Liver (tissue), 10 donors: ENCODE measurements at places on chromosomes 5 and 9. TPM values are rescaled to one million over a fixed set of nuclear protein-coding genes. Genes with fewer than 3 reads are reported as not detected.

TLX3 gene
- total RNA-seq = not detected

WNT8A gene
- total RNA-seq = not detected

DNA sequence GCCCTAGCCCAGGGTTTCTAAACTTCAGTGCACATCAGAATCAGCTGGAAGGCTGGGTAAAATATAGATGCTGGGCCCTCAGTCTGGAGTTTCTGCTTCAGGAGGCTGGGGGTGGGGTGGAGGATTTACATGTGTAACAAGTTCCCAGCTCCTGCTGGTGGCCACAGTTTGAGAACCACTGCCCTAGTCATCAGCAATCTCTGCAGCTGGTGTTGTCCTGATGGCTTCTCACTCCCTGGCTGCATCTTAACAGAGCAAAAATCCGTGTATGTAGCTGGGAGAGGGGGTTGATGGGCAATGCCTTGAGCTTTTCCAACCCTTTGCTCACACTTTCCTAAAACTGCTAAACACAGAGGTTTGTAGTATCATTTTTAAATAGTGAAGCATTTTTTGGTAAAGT, 186.0 kb upstream of the KLF9 start:
- no peak for DNase-seq

DNA sequence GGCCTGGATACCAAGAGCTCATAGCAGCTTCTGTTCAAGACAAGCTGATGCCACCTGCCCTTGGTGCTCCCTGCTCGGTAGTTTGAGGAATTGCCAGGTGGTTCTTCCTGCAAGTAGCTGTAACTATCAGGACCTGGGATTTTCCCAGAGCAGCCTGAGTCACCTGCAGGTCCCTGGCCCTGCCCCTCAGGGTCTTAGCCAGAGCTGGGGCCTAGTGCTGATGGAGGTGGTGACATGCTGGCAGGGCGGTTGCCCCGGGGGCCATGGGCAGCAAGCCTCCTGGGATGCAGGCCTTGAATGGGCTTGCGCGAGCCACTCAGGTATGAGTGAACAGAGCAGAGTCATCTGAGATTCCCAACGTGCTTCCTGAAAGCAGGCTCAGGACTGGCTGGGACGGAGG, 262.3 kb downstream of the HSPA4 start:
- no peak for DNase-seq

DNA sequence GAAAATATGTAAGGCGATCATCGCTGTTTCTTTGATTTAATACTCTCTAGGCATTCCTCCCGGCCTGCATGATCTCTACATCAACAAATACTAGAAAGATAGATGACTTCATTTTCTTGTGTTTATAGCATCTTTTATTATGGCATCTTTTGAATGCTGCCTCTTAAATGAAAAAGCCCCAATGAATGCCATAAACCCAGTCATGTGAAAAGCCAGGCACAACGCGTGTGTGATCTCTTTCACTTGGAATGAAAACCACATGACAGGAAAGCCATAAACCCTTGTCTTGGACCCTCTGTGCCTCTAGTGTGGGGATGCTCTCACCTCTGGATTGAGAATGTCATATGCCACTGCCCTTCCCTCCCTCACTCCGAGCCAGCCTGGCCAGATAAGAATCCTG, 476.2 kb downstream of the SEMA5A start:
- no peak for DNase-seq

DNA sequence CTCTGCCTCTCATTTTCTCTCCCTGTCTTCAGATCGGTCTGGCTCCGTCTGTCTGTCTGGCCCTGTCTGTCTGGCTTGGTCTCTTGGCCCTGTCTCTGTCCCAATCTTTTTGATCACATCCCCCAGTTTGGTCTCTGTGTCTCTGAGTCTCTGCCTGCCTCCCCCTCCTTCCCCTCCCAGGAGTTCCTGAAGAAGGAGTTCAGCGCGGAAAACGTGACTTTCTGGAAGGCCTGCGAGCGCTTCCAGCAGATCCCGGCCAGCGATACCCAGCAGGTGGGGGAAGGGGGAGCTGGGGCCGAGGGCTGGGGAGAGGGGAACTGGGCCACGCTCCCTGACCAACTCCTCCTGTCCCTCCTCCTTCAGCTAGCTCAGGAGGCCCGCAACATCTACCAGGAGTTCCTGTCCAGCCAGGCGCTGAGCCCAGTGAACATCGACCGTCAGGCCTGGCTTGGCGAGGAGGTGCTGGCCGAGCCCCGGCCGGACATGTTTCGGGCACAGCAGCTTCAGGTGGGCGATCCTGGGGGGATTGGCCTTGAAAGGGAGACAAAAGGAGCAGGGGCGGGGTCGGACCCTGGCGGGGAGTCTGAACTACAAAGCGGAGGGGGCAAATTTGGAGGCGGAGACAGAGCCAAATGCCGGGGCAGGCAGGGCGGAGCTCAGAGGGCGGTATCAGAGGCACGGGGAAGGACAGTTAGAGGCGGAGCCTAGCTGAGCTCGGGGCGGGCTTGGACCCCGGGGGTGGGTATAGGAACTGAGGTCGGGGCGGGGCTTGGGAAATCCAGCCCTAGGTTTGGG, 9.0 kb downstream of the RGS14 start:
- DNase-seq = peak; percentile 79

DNA sequence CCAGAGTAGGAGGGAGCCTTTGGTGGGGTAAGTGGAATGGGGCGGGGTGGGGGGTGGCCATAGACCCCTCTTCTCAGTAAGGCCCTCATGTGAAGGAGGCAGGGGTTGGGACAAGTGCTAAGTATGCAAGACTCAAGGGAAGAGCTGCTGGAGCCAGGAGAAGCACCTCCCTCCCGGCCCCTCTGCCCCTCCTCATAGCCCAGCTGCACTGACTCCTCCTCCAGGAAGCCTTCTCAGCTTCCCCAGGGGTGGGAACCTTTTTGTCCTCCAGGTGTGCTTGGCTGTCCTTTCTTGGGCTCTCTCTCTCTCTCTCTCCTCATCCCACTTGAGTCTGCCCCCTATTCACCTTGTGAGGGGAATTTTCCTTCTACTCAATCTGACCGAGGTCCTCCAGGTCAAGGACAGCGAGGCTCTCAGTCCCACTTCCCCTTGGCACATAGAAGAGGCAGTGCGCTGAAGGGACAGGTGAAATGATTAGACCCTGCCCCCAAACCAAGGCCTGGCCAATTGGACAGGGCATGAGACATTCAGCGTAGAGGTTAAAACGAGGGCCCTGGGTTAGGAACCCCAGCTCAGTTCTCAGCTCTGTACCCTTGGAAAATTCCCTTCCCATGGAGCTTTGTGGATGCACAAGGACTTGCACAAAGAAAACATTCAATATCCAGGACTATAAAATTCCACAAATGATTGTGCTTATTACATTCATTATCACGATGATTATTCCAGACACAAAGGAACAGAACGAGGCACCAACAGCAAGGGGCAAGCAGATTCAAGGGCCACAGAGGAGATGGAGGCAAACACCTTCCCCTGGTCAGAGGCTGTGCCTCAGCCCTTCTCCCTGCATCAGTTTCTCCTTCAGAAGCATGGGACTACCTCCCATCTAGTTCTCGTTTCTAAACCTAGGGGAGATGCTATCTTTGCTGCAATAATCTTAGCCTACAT, 45.6 kb upstream of the IL17B start:
- DNase-seq = no peak

GRCh38 chr9:21413151-21413550, 4.2 kb downstream of the IFNA8 start:
- DNase-seq = no peak
